ENCODE measurements at places on chromosomes 7 and 10. TPM values are rescaled to one million over a fixed set of nuclear protein-coding genes. Genes with fewer than 3 reads are reported as not detected.

Gene CPA4
- not detected for total RNA-seq

Gene HKDC1
- total RNA-seq: 0.11 TPM

Gene GDF2
- total RNA-seq: not detected

Gene UBN2
- 14.1 TPM for total RNA-seq

Gene TRIM50
- total RNA-seq: not detected

Gene TAS2R41
- total RNA-seq: not detected

Gene AEBP1
- 38.7 TPM for total RNA-seq

Gene ZNF425
- 1.0 TPM for total RNA-seq

Gene UPK3BL1
- total RNA-seq: 10.6 TPM

Gene MTERF1
- 19.9 TPM for total RNA-seq

Gene RNF148
- total RNA-seq: not detected

Gene HABP2
- not detected for total RNA-seq

Gene NCAPG2
- total RNA-seq: 101 TPM

Gene WDR11
- total RNA-seq: 55.2 TPM

Gene NYAP1
- total RNA-seq: 0.27 TPM

Gene CPVL
- 0.11 TPM for total RNA-seq

Gene NAT16
- total RNA-seq: not detected

Gene JAKMIP3
- total RNA-seq: 1.3 TPM

Gene FAM25A
- not detected for total RNA-seq

Gene ABCC2
- total RNA-seq: 0.87 TPM

Gene PON3
- total RNA-seq: 0.14 TPM

Gene ANKRD61
- 0.25 TPM for total RNA-seq

Gene EGFR
- not detected for total RNA-seq

Gene AOAH
- 33.5 TPM for total RNA-seq

Gene LRMDA
- total RNA-seq: not detected

Gene SLC25A40
- 48.7 TPM for total RNA-seq

Gene LIPN
- not detected for total RNA-seq

Gene ZPBP
- total RNA-seq: not detected

Gene INMT
- not detected for total RNA-seq

Gene RTKN2
- total RNA-seq: 2.9 TPM

Gene SFTPD
- not detected for total RNA-seq

Gene NKX6-2
- total RNA-seq: not detected

Gene IL6
- total RNA-seq: not detected

Gene LMBR1
- total RNA-seq: 61.7 TPM

Gene HOXA6
- total RNA-seq: not detected

Gene VAX1
- not detected for total RNA-seq

Gene PTPN20
- total RNA-seq: 2.5 TPM

Gene AS3MT
- 0.50 TPM for total RNA-seq

Gene FAM25C
- total RNA-seq: not detected

Gene CNPY1
- not detected for total RNA-seq
